ENCODE measurements at places on chromosomes 12 and 14.

- DNase-seq, result peak; percentile 43
Observed at GRCh38 chr14:72543341-72543740, 350.6 kb downstream of the DPF3 start.

DNA sequence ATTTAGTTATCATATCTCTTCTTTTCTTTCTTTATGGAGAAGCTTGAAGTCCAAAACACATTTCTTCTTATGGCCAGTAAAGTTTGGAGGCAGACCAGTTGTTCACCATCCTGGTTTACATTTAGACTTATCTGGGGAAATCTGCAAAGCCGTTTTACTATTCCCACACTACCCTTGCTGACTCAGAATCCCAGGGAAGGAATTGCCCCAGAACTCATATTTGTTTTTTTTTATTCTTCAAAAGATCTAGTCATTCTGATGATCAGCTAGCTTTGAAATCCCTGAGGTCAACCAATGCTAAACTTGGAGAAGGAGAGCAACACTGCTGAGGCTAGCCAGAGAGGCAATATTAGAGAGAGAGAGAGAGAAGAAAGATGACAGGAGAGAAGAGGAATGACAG lies 12.3 kb upstream of the LMO3 start:
- no peak for DNase-seq

DNA sequence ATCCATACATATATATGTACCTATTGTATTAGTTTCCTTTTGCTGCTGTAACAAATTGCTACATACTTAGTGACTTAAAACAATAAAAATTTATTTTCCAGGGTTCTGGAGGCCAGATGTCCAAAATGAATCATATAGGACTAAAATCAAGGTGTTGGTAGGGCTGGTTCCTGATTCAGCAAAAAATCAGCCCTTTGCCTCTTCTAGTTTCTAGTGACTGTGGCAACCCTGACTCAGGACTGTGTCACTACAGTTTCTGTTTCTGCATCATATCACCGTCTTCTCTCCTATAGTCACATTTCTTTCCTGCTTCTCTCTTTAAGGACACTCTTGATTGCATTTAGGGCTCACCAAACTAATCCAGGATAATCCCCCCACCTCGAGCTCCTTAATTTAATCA lies 386.3 kb upstream of the TBX3 start:
- no peak for DNase-seq

GRCh38 chr12:106840243-106840642 lies 65.8 kb downstream of the RIC8B start:
- peak; percentile 17 for DNase-seq

DNA sequence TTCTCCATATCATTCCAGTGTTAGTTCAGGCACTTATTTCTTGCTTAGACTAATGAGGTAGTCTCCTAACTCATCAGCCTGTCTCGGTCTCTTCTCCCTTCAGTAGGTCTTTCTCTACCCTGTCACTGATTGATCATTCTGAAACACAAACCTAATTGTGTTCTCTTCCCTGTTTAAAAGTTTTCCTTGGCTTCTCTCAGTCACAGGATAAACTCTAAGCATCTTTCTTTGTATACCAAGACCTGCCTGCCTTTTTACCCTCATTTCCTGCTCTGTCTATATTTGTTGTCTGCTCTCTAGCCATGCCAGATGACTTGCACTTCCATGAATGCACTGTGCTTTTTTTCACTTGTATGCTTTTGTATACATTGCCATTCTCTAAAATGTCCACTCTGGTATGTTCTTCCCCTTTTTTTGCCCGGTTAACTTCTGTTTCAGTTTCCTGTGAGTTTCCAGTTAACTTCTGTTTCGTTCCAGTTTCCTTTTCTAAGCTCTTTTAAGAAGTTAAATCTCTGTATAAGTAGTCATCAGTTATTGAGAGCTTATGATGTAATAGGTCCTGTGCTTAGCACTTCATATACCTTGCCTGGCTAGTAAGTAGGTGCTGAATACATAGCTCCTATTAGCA lies 12.8 kb downstream of the DIP2B start:
- DNase-seq, result peak; percentile 72

GRCh38 chr12:80400571-80400991 lies 43.5 kb upstream of the PTPRQ start:
- DNase-seq, result peak; percentile 6

GRCh38 chr12:94874518-94875302 lies 128.8 kb downstream of the NDUFA12 start:
- DNase-seq, result no peak

GRCh38 chr14:90695997-90696660 lies 120.1 kb downstream of the TTC7B start:
- DNase-seq, result peak; percentile 51

DNA sequence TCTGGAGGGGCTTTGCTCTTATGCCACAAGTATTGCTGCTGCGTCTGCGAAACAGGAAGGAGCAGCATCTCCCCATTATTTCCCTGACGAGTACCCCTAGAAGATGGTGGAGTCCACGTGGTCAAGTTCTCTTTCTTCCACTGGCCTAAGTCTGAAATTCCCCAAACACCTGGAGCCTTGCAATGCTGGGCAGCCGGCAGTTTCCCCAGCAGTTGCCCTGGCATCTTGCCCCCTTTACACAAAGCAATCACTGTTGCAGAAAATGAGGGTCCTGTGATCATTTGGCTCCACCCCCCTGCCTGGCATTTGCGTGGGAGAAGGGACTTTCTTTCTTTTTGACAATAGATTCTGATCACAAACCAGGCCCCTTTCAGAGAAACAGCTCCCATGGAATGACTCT lies 56.9 kb downstream of the FOS start:
- peak; percentile 71 for DNase-seq

- no peak for DNase-seq
Observed at GRCh38 chr14:97306760-97307246, 509.6 kb downstream of the VRK1 start.

DNA sequence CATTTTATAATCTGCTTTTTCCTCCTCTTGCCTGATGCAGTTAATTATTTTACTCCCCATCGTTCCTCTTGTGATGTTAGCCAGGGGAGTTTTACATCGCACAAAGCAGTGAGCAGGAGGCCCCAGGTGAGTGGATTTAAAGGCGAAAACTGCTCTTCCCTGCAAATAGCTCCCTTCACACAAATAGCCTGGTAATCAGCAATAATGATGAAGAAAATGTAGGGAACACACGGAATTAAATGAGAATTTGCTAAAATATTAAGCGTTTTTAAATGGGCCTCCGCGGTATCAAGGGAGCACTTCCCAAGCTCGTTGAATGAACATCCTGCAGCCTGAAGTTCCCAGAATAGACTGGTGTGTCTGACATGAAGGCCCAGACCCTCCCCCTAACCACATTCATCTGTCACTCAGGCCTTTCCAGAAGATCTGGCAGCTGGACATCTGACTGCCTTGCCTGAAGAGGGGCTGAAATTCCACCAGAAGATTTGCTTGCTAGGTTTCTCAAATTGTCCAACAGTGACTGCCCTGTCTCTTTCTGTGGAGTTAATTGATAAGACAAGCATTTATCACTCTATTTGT lies 127.2 kb downstream of the CCDC60 start:
- DNase-seq, result peak; percentile 4

GRCh38 chr12:110039085-110039807 lies 9.1 kb downstream of the C12orf76 start:
- DNase-seq, result no peak

- DNase-seq, result no peak
Observed at GRCh38 chr12:54861927-54862326, 7.6 kb downstream of the MUCL1 start.

DNA sequence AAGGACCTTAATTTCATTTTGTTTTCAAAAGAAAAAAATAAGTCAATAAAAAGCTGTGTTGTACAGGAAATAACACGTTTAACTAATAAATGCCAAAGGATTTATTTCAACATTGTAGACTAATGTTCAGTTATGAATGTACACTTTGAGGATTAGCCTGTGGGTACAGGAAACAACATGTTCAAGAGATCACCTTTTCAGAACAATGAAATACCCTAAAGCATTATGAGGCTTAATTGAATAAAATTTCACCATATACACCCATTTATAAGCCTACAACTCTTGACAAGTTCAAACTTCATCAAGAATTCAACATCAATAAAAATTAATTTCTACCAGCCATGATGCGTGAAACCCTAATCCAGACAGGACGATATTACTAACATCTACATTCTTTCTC lies 56.6 kb upstream of the SLC6A15 start:
- no peak for DNase-seq

GRCh38 chr14:68225321-68225720 lies 405.7 kb downstream of the RAD51B start:
- DNase-seq, result no peak

GRCh38 chr12:24227551-24227950 lies 278.1 kb upstream of the SOX5 start:
- no peak for DNase-seq

- peak; percentile 4 for DNase-seq
Observed at GRCh38 chr14:70188322-70188658, 461 bp downstream of the SLC8A3 start.

DNA sequence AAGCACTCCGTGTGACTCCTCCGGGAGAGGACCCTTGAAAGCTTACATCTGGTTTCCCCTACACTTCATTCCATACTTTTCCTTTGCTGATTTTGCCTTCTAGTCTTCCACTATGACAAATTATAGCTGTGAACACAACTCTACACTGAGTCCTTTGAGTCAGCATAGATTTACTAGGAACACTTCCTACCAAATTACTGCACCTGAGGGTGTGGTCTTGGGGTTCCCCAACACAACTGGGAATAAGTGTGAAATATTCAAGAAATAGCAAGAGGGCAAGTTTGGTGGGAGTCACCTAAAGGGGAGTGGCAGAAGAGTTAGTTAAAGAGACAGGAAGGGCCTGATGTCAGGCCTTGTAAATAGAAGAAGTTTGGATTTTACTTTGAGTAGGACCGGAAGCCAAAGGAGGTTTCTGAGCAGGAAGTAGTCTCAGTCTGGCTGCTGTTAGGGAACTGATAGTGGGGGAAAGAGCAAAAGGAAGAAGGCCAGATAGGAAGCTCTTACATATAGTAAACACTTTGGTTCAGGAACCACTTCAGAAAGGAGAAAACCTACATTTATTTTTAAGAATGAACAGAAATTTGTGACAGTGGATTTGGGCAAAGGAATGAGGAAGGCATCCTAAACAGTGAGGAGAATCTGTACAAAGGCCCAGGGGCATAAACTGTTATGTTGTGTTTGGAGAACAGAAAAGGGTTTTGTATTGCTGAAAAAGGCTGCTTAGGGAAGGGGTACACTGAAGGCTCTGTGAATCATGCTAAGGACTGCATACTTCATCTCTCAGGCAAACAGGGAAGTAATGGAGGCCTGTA lies 14.2 kb downstream of the SEL1L start:
- DNase-seq, result peak; percentile 73

DNA sequence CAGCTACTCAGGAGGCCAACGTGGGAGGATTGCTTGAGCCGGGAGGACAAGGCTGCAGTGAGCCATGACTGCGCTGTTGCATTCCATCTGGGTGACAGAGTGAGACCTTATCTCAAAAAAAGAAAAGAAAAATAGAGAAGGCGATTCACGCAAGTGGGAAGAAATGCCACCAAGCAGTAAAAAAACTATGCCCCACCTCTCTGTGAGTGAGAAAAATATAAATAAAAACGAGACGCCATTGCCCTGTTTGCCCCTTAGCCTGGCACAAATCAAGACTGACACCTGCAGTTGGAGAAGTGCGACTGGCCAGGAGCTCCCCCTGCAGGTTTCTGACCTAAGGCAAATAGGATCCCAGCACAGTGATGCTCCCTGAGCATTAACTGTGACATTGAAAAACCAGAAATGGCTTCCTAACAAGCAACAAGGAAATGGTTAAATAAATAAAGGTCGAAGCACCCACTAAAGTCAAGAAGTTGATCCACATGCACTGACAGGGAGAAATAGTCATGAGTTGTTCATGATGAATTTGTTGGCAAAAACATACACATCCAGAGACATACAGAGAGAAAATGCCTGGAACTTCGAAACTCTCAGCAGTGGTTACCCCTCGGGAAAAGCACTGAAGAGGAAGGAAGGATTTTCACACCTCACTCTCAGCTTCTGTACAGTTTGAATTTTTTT lies 21.1 kb downstream of the GSC start:
- DNase-seq, result no peak

GRCh38 chr14:36295642-36296627 lies 24.5 kb downstream of the MBIP start:
- DNase-seq, result no peak

GRCh38 chr12:101813117-101813516 lies 17.6 kb downstream of the GNPTAB start:
- DNase-seq, result no peak

GRCh38 chr14:103332143-103332919 lies 1.7 kb upstream of the EIF5 start:
- no peak for DNase-seq

- no peak for DNase-seq
Observed at GRCh38 chr14:95504135-95505029, 12.1 kb downstream of the SYNE3 start.

DNA sequence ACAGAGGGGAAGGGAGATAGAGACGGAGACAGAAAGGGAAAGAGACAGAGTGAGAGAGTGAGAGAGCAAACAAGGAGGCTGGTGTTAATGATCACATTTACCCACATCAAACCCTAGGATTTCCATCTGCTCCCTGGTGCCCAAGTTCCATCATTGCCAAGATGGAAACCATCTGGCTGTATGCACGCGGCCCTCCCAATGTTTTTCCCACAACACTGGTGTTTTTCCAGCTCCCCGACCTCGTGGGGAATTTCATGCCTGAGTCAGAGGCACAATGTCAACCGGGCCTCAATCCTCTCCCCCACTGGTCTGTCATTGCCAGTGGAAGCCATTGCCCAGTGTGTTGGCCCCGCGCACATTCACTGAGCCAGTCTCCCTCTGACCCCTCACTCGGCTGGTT lies 19.9 kb upstream of the BDKRB2 start:
- DNase-seq, result no peak

GRCh38 chr14:32939254-32940065 lies 781 bp downstream of the NPAS3 start:
- peak; percentile 96 for DNase-seq

GRCh38 chr12:69508621-69509020 lies 38.4 kb downstream of the FRS2 start:
- no peak for DNase-seq

DNA sequence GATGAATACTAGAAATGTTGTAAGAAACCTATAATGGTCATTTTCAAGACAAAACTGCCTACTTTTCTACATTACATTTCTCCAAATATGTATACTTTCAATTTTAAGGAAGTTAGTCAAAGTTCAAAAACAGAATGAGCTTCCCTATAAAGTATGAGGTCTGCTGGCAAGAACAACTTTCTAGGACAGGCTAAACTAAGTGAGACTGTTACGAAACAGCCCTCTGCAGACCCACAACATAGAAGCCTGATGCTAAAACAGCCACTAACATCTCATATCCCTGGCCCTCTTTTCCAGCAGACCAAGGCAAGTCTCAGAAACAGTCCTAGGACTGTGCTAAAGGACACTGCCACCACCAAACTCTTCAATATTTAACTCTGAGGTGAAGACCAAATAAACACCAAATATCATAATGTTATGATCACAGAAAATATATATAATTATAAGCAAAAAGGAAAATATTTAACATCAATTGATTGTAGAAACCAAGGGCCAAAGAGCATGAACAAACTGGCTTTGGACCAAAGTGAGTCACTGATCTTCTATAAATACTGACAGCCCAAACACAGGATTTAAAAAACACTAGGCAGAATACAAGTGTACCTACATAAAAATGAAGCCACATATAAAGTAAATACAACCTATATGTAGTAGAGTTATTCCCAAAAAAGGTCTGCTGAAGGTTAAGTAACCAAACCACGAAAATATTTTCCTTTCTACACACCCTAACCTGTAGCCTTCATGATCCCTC lies 27.7 kb downstream of the PPP4R3A start:
- peak; percentile 21 for DNase-seq
